ENCODE measurements at places on chromosomes 11 and 22. TPM values are rescaled to one million over a fixed set of nuclear protein-coding genes. Genes with fewer than 3 reads are reported as not detected.

DNA sequence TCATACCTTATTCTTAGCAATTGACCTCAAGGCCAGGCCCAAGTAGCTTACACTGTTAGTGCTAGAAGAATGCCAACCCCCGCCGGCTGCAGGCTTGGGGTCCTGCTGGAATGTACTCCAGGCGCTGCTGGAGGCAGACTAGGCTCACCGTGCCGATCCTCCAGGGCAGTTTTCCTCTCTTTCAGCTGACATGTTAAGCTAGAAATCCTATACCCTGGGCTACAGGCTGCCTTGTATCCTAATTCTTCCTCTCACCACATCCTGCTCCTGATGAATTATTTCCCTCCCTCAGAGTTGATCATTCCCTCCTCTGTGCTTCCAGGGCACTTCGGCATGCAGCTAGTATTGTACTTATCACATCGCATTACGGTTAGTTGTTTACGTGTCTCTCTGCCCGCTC, 3.4 kb downstream of the SPTBN2 start:
- DNase-seq = no peak

DNA sequence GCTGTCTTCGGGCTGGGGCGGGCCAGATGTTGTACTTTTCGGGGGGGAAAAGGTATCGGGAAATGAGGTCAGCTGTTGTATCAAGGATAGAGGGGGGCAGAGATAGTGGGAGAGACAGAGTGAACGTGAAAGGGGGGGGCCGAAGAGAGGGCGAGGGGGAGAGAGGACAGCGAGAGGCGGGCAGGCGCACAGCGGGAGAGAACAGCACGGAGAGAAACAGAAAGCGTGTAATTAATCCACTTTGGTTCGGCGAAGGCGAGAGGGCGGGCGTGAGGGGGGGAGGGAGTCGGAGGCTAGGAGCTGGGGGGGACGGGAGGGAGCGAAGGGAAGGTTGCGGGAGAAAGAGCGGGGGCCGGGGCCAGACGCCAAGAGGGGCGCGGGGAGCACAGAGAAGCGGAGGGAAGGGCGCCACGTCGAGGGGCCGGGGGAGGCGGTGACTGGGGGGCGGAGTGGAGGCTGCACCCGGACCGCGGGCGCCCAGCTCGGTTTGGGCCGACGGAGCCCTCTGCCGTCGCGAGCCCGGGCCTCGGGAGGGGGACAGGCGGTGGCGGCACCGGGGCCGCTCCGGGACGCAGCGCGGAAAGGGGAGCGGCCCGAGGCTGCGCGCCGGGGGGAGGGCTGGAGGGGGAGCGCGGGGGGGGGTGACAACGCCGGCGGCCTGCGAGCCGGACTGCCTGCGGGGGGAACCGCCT, 612 bp downstream of the IGF2 start:
- no peak for DNase-seq

The C2CD2L gene
- total RNA-seq = 35.1 TPM

The CASP5 gene
- total RNA-seq = not detected

The CHORDC1 gene
- total RNA-seq = 90.6 TPM

The F2 gene
- total RNA-seq = not detected

The GGTLC3 gene
- total RNA-seq = not detected
